Fibroblast of lung (primary cell): ENCODE measurements at places on chromosomes 4 and X. TPM values are rescaled to one million over a fixed set of nuclear protein-coding genes. Genes with fewer than 3 reads are reported as not detected.

The ING2 gene
- total RNA-seq = 5.4 and 7.9 TPM in 2 replicates

The RPL34 gene
- total RNA-seq = 625 and 867 TPM in 2 replicates

The GRSF1 gene
- total RNA-seq = 62.4 and 73.3 TPM in 2 replicates

The INTS6L gene
- total RNA-seq = 4.1 and 5.1 TPM in 2 replicates

The FMR1NB gene
- not detected in 2 replicates for total RNA-seq

The RBM47 gene
- 1.8 and 2.3 TPM in 2 replicates for total RNA-seq

The ITGB1BP2 gene
- total RNA-seq = 0.51 and 0.66 TPM in 2 replicates
